RWPE1 (cell line): ENCODE measurements at places on chromosomes 12 and 14.

DNA sequence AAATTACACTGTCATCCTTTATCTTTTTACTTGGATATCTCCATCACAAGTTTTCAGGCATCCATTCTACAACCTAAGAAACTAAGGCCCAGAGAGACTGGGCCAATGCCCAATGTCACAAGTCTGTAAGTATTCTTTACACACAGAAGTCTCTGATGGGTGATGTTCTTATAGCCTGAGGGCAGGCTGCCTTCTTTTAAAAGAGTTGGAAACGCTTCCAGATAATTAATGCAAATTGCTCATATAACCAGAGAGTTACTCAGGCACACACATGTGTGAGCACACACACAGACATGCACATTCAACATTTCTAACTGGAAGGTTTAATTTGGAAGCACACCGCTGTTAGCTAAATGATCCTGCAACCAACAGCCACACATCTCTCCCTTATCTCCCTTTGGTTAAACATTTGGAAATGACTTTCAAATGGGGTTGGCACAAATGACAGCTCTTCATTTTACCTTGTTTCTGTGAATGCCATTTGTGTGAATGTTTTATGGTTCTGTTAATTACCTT is 160.8 kb upstream of the TMPO start:
- DNase-seq, result no peak

DNA sequence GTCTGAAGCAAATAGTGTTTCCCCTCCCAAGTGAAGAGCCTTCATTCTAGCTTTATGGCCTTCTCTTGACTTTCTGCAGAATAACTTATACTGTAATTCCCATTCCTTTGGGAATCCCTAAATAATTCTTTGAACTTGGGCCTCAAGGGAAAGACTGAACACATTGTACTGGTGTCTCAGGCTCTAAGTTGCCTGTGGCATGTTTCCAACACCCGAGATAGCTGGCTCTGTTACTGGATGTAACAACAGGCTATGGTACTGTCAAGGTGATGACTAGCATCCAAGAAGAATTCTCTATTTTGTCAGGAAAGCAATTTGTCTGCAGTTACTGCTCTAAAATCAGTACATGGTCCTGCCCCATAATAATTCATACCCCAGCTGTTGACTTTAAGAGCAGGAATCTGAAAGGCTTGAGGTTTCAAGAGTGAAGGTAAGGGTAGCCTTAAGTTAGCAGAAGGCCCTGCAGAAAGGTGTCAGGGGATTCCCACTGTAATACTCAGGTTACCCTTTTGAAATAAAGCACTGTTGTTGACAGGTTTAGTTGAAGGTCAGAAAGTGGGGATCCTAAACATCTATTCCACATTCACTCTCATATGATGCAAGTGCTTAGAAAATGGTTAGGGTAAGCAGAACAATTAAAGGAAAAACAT is 5.2 kb downstream of the GPX2 start:
- DNase-seq, result no peak

- no peak for DNase-seq
Observed at GRCh38 chr12:53644133-53644532, 18.0 kb upstream of the ATF7 start.

GRCh38 chr12:7096006-7096932 is 4.0 kb upstream of the C1R start:
- no peak for DNase-seq

DNA sequence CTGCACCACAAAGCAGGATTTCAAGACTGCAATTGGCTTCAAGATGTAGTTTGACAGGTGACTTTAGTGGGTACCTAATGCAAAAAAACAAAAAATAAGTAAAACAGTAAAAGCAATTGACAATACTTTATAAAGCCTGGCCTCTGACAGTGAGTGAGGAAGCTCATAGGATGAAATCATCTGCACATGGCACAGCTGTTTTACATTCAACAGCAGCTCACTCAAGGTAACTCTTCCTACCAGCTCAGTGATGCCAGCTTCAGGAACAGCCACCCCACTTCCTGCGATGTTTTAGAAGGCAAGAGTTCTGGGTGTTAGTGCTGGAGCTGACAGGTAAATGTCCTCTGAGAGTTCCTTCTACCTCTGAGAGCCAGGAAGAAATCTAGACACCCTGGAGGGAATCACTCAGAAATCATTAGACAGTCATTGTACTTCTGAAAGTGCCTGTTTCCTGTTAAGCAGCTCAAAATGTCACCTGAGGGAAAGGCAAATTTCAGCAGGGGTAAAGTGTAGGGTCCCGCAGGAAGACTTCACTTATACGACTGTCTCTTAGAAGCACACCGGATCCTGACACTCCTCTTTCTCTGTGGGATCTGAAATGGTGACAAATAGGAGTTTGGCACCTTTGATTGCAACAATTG is 99.9 kb downstream of the FOXN3 start:
- DNase-seq, result no peak

- no peak for DNase-seq
Observed at GRCh38 chr12:40575987-40576386, 116.3 kb upstream of the CNTN1 start.

GRCh38 chr14:54003064-54003463 is 46.4 kb upstream of the BMP4 start:
- no peak for DNase-seq
